ENCODE measurements at places on chromosomes 12 and 14. TPM values are rescaled to one million over a fixed set of nuclear protein-coding genes. Genes with fewer than 3 reads are reported as not detected.

DNA sequence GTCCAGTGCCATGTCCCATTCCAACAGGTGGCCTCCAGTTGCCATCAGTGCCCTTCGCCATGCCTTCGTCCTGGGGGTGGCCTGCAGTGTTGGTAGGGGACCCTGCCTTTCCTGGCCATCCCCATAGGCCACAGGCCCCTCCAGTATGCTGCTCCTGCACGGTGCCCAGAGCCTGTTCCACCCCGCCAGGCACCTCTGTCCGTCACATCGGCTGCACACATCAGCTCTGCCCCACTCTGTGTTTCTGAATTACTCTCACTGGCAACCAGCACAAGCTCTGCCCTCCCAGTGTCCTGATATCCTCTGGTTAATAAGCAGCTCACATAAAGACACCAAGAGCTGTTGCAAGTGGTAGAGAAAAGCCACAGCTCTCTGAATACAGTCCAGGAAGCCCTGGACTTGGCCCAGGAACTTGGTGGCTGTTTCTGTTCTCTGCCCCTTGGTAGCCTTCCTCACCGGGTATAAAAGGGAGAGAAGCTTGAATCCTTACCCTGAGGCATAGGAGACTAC, 31.3 kb upstream of the ATP2A2 start:
- DNase-seq, result no peak

- DNase-seq, result no peak
Observed at GRCh38 chr14:24879661-24880386, 170.1 kb downstream of the STXBP6 start.

GRCh38 chr12:2003676-2004112, 563 bp downstream of the DCP1B start:
- no peak for DNase-seq

GRCh38 chr14:50717811-50718210, 49.7 kb upstream of the SAV1 start:
- DNase-seq, result no peak

- DNase-seq, result no peak
Observed at GRCh38 chr12:16119618-16120415, 157.7 kb downstream of the SLC15A5 start.

GRCh38 chr14:47154276-47154797, 502.8 kb upstream of the RPL10L start:
- DNase-seq, result no peak

ABHD12B gene
- polyA plus RNA-seq, result not detected

PTGES3 gene
- polyA plus RNA-seq, result 49.1 TPM

SERPINA6 gene
- polyA plus RNA-seq, result not detected
